Kasumi-1 (cell line): ENCODE measurements at places on chromosomes 1 and 21.

- no peak for DNase-seq
Measured at GRCh38 chr1:168341483-168341975, 60.9 kb downstream of the TBX19 start.

GRCh38 chr1:41629571-41629970, 145.1 kb upstream of the EDN2 start:
- no peak for DNase-seq

DNA sequence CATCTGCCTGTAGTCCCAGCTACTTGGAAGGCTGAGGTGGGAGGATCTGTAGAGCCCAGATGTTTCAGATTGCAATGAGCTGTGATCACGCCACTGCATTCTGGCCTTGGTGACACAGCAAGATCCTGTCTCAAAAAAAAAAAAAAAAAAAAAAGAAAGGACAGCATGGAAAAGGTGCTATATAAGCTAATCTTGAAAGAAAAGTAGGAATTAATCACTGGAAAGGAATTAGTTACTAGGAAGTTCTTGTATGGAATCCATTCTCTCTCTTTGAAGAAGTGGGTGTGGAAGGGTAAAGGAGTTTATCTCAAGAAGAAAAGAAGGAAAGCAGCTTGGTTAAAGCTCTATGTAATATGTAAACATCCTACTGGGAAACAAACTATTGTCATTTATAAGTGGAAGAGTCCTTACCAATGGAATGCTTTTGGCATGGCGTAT, 339.2 kb downstream of the DPYD start:
- no peak for DNase-seq

DNA sequence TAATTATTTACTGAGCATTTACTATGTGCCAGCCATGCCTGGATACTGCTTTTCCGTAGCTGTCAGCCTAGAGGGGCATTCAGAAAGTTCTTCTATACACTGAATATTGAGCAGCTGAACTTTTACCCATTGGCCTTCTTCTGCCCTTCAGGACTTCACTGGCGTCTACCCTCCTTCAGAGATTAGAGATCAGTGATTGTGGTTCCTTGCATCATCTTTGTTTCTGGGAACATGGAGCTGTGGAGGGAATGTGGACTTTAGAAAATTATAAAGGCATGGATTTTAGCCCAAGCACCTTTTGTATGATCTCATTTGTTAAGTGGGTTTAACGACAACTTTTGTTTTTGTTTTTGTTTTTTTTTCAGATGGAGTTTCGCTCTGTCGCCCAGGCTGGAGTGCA, 58.7 kb upstream of the POU3F1 start:
- no peak for DNase-seq

- DNase-seq = no peak
Measured at GRCh38 chr1:214186103-214186824, 94.7 kb upstream of the SMYD2 start.

GRCh38 chr1:215477632-215478031, 89.5 kb upstream of the KCTD3 start:
- no peak for DNase-seq

- no peak for DNase-seq
Measured at GRCh38 chr21:15059397-15059796, 5.4 kb downstream of the NRIP1 start.

GRCh38 chr1:217469983-217470382, 160.9 kb downstream of the GPATCH2 start:
- no peak for DNase-seq

DNA sequence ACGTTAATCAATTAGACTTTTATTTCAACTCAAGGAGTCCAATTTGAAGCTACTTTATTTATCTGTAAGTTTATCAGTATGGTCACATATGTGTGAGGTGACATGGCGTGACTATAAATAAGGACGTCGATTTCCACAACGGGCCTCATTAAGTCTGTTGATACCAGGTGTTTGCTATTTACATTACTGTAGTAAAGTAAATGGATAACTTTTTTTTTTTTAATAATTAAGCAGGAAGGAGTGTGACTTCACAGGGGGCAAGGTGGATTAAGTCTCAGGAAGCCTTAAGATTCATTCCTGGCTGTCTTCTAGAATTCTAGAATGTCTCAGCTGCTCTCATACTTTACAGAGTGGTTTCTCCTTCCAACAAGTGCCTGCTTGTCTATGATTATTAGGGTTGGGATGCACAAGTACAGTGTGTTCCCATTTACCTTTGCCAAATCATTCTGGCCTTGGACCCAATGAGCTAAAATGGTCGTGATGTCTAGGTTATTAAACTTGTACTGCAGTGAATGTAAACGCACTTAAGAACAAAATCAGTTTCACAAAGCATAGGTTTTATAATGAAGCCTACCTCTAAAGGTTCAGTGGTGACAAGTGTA, 15.5 kb downstream of the MAP3K7CL start:
- DNase-seq = no peak

DNA sequence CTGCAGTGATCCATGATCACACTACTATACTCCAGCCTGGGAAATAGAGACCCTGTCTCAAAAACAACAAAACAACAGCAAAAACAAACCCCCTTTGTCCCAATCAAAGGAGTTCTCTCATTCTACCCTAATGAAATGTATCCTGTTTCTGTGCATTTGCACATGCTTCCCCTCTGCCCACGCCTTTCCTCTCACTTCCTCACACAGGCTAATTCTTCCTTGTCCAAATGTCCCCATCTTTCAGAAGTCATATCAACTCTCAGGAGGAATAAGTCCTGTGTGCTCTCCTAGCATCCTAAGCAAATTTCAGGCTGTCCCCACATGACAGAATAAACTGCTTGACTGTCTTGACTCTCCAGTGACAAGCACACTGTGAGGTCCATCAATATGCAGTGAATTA, 8.1 kb upstream of the ATP1B1 start:
- DNase-seq = no peak

- no peak for DNase-seq
Measured at GRCh38 chr1:116835161-116835560, 74.6 kb upstream of the PTGFRN start.

DNA sequence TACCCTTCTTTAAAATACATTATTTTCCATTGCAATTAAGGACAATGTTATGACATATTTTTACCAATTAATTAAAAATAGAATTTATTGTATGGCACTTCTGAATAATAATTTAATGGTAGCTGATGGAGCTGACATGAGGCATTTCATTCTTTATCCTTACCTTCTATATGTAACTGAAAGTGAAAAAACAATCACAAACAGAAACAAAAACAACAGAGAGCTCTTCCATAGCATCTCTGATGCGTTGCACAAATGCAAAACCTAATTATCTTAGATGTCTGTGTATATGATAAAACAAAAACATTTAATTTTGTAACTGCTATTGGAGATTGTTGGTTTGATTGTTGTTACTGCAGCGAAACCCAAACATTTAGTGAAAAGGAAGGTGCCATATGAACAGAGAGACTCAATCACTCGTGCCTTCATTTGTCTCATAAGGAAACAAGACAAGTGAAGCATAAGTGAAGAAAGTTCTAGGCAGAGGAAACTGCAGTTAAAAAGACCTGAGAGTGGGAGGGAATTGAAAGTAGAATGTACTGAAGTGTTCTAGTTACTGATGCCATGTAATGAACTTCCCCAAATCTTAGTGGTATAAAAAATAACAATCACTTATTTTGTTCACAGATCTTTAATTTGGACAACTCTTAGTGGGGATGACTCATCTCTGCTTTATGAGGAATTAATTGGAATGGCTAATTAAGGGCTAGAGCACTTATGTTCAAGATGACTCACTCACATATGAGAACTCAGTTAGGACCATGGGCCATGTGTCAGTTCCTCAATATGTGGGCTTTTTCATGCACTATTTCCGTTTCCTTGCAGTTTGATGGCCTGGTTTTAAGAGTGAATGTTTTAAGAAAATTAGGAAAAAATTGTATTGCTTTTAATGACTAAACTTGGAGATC, 245.0 kb upstream of the OLFM3 start:
- peak; percentile 36 for DNase-seq

GRCh38 chr1:22636927-22637326, 499 bp downstream of the C1QA start:
- no peak for DNase-seq

GRCh38 chr1:156608036-156608674, 6.9 kb upstream of the GPATCH4 start:
- DNase-seq = peak; percentile 95

DNA sequence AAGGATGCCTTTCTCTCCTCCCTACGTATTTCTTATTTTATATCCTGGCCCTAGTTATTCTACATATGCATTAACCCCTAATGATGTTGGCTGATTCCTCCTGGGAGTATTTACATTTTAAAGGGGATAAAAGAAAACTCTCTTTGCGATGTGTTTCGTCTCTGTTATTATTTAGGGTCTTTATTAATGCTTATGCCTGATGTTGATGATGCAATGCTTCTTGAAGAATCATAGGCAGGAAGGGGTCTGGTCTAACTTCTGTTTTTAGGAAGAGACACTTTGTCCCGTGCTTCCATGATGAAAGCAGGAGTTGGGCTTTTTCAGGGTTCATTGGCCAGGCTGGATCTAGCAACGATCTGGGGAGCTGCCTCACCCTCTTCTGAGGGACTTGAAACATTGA, 761 bp upstream of the NPHS2 start:
- no peak for DNase-seq

GRCh38 chr21:38925923-38926322, 120.2 kb downstream of the ETS2 start:
- DNase-seq = peak; percentile 95

DNA sequence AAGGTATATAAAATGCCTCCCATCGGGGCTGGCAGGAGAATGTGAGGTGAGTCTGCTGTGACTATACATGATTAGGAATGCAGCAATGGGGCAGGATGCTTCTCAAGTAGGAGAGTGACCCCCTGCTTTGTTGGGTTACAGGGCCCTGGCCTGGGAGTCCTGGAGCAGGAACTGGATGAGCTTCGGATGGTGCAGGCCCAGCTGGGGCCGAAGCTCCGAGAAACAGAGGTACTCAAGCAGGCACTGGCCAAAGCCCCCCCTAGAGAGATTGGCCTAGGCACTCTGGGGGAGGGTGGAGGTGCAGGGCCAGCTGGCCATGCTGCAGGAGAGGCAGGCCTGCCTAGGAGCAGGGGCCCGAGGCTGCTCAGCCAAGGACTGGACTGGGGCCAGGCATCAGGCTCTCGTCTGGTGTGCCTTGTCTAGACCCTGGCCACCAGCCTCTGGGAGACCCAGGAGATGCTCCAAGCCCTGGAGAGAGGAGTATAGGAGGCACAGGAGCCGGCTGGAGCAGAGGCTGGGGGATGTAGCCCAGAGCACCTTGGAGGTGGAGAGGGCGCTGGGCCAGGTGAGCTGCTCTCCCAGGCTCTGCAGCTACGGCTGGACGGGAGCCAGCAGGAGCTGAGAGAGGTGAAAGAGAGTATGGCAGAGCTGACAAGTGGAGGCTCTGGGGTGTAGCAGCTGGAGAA, 32.8 kb upstream of the PKP1 start:
- no peak for DNase-seq

DNA sequence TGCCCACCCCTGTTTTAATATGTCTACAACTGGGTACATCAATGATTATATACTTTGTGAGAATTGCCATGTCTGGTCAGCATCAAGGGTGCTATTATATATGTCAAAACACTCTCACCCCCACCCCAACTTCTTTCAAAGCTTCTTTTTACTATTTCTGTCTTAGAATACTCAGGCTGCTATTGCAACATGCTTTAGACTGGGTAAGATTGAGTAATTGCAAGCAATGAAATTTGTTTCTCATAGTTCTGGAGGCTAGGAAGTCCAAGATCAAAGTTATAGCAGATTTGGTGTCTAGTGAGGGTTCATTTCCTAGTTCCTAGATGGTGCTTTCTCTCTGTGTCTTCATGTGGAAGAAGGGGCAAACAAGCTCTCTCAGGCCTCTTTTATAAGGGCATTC, 100.5 kb upstream of the KCNK1 start:
- DNase-seq = no peak

- no peak for DNase-seq
Measured at GRCh38 chr1:212242288-212242984, 42.8 kb upstream of the PPP2R5A start.

GRCh38 chr1:61455400-61455799, 269.5 kb downstream of the TM2D1 start:
- no peak for DNase-seq

DNA sequence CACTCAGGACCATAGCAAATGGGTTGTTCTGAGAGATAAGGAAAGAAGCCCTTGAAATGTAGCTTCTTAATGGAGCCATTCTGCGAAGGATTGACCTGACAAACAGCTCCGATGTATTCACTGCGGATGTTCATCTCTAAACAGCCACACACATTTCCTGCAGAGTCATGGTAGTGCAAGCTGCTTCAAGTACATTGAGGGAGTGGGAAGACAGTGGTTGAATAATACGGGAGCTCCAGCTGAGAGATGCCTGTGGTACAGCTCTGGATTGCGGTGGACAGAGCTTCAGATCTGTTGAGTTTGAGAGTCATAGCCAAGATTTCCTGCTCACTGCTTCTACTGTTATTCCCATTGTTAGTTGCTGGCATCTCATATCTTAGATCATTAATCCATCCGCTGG, 86.6 kb downstream of the ZBTB18 start:
- no peak for DNase-seq

- DNase-seq = peak; percentile 40
Measured at GRCh38 chr1:185373813-185374529, 56.9 kb upstream of the IVNS1ABP start.

- peak; percentile 48 for DNase-seq
Measured at GRCh38 chr1:193019442-193020026, 39.6 kb downstream of the UCHL5 start.

DNA sequence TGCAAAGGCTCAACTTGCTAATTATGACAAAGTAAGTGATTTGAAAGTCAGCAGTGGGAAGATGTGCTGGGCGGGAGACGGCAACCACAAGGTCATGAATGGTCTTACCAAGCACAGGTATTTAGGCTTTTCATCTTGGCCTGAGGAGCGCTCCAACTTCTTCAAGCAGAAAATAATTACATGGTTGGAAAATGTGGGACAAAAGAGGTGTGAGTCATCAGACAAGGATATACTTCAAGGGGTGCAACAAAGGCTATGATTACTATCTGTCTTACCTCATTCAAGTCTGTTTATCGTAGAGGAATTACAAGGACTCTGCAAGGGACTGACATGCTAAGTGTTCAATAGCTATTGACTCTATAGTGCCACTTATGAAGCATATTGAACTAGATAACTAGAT, 2005.7 kb downstream of the MRPL39 start:
- DNase-seq = no peak

- no peak for DNase-seq
Measured at GRCh38 chr1:85462931-85463649, 1.9 kb downstream of the DDAH1 start.

GRCh38 chr1:221268295-221268694, 389.1 kb downstream of the HLX start:
- no peak for DNase-seq

DNA sequence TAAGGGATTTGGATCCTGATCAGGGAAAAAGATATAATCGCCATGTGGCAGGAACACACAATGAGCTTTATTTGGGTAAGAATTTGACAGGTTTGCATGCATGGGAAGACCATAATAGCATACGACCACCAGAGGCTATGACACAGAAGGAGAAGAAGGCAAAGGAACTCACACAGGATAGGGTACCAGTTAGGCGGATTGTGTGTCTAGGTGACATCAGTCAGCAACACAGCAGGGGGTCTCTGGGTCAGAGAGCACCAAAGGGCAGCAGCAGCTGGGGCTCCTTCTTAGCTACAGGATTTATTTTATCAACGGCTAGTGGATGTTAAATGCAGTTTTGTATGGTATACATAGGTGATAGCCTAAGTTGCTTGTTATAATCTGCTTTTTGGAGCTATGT, 551.3 kb downstream of the KCNT2 start:
- no peak for DNase-seq
